Epithelial cell of proximal tubule (primary cell): ENCODE measurements at places on chromosomes 7 and 10. TPM values are rescaled to one million over a fixed set of nuclear protein-coding genes. Genes with fewer than 3 reads are reported as not detected.

GRCh38 chr7:99005776-99006175 is 127.4 kb downstream of the TRRAP start:
- DNase-seq: no peak

SYNPO2L gene
- not detected in 2 replicates for total RNA-seq

MLXIPL gene
- not detected in 2 replicates for total RNA-seq

DNA sequence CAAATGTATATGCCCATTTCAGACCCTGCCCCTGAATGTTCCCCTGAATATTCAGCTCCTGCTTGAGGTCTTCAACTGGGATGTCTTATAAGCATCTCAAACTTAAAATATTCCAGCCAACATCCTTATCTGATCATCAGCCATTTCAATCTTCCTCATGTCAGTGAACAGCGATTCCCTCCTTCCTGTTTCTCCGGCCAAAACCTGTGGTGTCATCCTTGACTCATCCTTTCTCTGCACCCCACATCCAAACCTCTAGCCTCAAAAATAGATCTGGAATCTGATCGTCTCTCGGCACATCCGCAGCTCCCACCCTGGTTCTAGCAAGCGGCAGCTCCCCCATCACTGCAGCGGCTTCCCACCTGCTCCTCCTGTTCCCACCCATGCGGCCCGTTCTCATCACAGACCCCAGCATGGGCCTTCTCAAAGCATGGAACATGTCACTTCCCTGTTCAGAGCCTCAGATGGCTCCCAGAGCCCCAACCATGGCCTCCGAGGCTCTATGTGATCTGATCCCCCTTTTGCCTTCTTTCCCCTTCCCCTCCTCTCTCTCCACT is 165.7 kb downstream of the HECW1 start:
- DNase-seq: no peak

- DNase-seq: no peak
Observed at GRCh38 chr7:151866761-151867655, 9.9 kb downstream of the PRKAG2 start.

- no peak for DNase-seq
Observed at GRCh38 chr10:101301111-101301731, 52.7 kb upstream of the BTRC start.

GRCh38 chr7:127625331-127625730 is 7.4 kb upstream of the PAX4 start:
- DNase-seq: no peak

GRCh38 chr7:6730343-6730633 is 23.5 kb upstream of the ZNF12 start:
- no peak for DNase-seq

SCART1 gene
- total RNA-seq: 0.14 and 1.3 TPM in 2 replicates

- no peak for DNase-seq
Observed at GRCh38 chr10:127993056-127993690, 86.3 kb downstream of the PTPRE start.

DNA sequence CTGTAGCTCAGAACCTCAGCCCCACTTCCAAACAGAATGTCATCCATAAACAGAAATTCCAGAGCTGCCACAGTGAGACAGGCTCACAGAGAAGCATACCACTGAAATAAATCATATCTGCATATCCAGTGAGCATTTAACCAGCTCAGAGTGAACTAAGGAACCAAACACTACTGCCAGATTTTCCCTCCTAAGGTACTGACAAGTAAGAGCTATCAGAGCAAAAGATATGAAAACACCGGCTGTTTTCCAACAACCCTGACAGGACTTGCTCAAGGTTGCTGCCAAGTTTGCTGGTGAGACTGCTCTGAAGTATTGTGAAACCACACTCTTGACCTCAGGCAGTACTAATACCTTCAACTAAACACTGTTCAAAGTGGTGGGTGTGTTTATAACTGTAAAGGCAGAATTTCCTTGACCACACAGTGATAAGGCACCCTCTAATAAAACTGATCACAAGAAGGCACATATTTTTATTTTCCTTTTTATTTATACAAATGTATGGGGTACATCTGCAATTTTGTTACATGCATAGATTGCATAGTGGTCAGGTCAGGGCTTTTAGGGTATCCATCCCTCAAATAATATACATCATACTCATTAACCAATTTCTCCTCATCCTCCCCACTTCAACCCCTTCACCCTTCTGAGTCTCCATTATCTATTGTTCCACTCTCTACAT is 18.3 kb downstream of the SGMS1 start:
- DNase-seq: no peak

- DNase-seq: no peak
Observed at GRCh38 chr10:122475591-122476332, 14.4 kb downstream of the HTRA1 start.

DNA sequence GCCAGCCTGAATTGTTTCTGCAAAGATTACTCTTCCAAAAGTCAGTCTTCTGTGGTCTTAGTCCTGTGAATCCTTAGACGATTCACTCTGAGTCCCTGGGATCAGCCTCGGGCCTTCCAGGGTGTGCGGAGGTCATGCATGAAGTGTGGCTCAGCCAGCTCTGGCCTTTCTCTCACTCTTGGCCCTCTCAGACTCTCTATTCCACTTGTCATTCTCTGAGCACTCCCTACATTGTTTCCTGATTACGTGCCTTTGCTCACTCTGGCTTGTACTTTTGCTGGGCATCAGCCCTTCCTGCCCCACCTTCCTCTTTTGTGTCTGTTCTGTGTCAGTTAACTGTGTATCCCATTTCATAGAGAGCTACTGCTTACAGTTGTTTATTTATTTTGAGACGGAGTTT is 36.0 kb downstream of the CCNY start:
- DNase-seq: peak; percentile 87

DNA sequence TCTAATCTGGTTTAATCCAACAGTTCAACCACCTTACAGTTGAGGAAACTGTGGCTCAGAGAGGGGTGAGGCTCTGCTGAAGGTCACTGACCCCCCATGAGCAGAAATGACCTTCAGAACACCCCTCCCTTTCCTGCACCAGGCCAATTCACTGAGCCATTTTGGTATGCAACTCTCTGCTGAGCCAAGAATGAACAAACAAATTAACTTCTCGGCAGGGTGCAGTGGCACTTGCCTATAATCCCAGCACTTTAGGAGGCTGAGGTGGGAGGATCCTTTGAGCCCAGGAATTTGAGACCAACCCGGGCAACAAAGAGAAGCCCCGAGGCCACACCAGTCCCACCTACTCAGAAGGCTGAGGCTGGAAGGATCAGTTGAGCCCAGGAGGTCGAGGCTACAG is 29.8 kb downstream of the PDGFA start:
- no peak for DNase-seq

GOLGA7B gene
- 0.12 and 0.43 TPM in 2 replicates for total RNA-seq

TACR2 gene
- 0.23 TPM in 1 of 2 replicates, not detected in the other for total RNA-seq

DNA sequence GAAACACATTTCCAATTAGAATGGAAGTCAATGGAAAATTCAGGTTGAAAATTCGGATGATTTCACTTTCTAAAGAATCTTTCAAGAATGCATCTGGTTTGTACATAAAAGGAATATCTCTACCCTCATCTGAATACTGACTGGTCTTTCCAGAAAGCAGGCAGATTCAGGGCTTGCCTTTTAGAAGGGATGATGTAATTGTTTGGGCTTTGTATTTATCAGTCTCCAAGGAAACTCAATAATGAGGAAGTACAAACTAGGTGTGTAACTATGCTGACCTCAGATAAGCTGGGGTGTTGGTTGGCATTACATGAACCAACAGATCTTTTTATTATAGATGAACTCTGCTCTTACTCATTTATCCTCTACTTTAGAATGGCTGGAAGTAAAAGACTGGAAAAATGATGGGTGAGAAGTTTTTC is 24.1 kb downstream of the PDLIM1 start:
- peak; percentile 96 for DNase-seq

- DNase-seq: no peak
Observed at GRCh38 chr7:75818472-75818871, 4.9 kb upstream of the CCL24 start.

STEAP1 gene
- 3.4 and 8.0 TPM in 2 replicates for total RNA-seq

- no peak for DNase-seq
Observed at GRCh38 chr7:44590910-44591309, 8.9 kb upstream of the TMED4 start.

DNA sequence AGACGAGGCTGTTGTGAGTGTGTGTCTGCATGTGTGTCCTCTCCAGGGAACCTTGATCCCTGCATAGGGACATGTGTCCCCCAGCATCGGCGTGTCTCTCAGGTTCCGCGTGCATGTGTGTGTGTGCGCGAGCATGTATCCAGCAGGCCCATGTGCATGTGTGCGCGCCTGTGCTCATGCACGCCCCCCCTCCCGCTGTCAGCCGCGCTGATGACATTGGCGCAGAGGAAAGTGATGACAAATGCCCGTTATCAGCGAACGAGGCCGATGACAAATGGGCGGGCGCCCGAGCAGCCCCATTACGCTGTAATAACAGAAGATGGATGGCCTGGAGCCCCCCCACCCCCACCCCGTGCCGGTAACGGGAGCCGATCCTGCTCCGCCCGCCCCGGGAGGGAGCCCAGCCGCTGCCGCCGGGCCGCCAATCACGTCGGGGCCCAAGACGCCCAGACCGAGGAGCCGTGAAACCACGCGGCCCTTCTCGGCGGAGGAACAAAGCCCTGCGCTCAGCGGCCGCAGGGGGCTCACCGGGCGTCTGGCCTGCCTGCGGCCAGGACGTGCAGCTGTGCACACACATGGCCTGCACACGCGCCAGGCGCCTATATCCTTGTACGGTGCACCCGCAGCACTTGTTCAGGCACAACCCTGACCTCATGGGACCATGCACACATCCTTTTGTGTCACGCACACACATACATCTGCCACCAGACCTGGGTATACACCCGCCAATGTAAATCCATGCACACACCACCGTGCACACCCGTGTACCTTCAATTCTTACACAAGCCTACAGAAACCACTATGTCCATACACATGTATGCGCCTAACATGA is 21.5 kb downstream of the POLL start:
- no peak for DNase-seq

TAS2R41 gene
- not detected in 2 replicates for total RNA-seq

NKX6-2 gene
- 0.14 and 1.2 TPM in 2 replicates for total RNA-seq

- no peak for DNase-seq
Observed at GRCh38 chr7:120553491-120553890, 280.5 kb downstream of the KCND2 start.

DNA sequence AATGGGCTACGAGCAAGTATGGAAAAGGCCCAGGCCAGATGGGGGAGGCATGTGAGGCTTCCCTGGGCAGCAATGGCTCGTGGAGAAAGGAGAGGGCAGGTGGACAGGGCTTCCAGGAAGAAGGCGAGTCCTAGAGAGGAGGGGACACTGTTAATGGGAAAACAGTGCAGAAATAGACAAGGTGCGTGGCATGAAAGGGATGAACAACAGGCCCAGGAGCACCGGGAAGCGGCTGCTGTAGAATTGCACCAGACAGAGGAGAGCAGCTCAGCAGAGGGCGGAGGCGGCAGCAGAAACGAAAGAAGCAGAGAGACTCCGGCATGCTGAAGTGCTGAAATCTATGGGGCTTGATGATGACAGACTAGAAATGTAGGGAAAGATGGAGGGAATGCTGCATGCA is 102.1 kb downstream of the PIP4K2A start:
- no peak for DNase-seq

- DNase-seq: no peak
Observed at GRCh38 chr7:159195946-159196345, 51.3 kb upstream of the VIPR2 start.

GRCh38 chr10:79280956-79281355 is 66.3 kb upstream of the PPIF start:
- DNase-seq: no peak

DNA sequence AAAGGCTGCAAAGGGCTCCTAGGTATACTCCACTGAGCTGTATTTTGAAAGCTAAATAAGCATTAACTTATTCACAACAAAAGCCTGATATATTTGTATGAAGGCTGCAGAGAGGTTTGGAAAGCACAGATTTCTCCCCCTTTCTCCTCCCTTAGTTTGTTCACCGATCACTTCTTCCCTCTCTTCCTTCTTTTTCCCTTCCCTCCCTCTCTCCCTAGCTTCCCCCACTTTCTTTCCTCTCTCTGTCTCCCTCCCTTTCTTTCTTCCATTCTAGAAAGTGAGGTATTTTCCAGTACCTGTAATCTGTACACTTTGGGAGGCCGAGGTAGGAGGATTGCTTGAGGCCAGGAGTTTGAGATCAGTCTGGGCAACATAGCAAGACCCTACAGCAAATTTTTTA is 62.1 kb downstream of the HHEX start:
- no peak for DNase-seq

DNA sequence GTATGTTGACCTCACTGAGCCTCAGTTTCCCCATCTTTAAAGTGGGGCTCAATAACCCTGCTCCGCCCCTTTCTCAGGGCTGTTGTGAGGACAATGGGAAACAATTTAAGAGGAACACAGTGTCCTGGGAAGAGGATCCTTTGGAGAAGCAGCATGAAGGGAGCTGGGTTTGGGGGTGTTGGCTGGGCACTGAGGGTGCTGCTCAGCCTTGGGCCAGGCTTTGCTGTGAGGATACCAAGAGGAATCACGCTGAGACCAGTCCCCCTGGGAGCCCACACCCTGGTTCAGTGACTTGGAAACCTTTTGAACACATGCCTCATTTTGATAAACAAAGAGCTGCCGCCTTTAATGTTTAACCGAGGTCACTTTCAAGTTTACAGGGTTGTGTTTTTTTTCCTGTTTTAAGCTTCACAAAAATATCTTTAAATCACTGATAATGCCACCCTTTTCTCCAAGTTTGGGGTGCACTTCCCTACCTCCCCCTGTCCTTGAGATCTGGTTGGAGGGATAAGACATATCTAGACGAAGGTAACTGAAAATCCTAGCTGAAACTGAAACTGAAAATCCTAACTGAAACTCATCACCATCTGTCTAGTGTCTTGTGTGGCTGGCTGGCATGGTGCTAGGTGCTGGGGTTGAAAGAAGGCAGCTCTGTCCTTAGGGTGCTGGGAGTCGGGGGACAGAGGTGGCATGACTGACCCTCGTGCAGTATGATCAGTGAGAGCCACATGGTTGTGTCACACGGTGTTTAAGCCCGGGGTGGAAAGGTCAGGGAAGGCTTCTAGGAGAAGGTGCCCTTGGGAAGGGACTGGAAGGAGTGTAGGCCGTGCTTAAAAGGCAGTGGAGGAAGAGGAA is 27.7 kb downstream of the ZNF775 start:
- no peak for DNase-seq

GRCh38 chr7:73907554-73908122 is 46.7 kb downstream of the TMEM270 start:
- DNase-seq: no peak

DNA sequence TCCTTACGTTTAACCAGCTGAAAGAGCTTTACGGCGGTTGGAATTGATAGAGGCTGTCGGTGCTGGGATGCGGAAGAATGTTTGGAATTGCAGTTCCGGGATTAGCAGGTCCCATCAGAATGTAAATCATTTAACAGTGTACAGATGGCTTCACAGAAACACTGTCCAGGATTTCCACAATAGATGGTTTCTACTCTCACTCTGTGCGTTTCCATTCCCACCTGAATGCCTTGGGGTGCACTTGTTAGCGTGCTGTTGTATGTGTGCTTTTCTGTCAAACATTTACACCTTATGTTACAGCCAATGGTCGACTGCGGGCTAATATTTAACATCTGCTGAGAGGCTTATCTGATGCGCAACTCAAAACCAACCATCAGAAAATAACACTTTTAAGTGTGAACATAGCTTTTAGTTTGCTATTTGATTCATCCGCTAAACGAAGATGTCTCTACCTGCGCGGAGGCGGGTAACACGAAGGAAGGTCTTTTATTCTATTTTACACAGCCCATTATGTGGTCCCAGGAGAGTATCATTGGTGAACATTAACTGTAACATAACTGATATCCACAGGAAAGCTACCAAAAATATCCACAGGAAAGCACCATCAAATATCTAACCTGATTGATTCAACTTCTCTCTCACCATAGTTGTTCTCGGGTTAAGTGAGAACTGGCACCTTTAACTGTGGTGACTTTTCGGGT is 179.0 kb downstream of the PRPF18 start:
- DNase-seq: peak; percentile 91
